ENCODE measurements at places on chromosomes 6 and 20. TPM values are rescaled to one million over a fixed set of nuclear protein-coding genes. Genes with fewer than 3 reads are reported as not detected.

Gene TMEM170B
- total RNA-seq, result 0.69 TPM

Gene DNMT3B
- 0.99 TPM for total RNA-seq

Gene MYLK2
- total RNA-seq, result 0.86 TPM

Gene ADGRG6
- total RNA-seq, result not detected
